ENCODE measurements at places on chromosomes 7 and 10.
A peak's percentile ranks its signal among the peaks of the same experiment; 100 is the strongest.

- peak; percentile 100 for DNase-seq
Observed at GRCh38 chr7:116354546-116355423, 144.4 kb downstream of the TES start.

DNA sequence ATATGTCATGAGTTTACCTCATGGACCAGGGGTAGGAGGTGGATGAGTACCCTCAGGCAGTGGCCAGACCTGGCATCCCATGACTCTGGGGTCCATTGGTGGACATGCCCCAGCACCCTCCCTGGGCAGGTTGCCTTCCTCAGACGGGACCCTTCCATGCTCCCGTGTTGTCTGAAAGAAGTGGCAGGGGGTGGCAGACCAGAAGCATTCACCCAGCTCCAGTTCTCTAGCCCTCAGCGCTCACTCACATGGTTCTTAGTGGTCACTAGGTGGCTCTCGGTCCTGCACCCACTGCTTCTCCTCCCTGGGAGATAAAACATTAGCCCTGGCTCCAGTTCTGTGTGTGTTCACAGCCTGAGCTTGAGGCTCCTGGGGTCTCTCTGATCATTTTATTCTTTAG lies 6.0 kb downstream of the RBP3 start:
- DNase-seq = peak; percentile 30

DNA sequence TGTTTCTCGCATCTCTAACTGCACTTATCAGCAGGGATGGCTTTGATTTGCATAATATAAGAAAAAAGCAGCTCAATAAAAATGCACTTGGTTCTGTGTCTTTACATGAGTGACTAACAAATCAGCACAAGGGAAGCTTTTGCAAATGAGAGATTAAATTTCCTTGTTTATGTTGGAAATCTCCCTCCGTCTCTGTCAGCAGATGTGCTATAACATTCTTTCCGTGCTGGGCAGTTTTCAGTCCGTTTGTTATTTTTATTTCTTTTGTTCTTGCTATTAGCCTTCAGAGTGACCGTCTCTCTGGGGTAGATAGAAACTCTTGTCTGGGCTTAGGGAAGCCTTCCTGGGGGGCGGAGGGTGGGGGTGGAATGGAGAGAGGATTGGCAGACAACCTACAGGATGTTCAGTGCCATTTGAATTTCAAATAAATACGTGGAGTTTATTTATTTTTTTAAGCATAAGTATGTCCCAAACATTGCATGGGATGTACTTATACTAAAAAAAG lies 96.0 kb downstream of the GATA3 start:
- peak; percentile 29 for DNase-seq

DNA sequence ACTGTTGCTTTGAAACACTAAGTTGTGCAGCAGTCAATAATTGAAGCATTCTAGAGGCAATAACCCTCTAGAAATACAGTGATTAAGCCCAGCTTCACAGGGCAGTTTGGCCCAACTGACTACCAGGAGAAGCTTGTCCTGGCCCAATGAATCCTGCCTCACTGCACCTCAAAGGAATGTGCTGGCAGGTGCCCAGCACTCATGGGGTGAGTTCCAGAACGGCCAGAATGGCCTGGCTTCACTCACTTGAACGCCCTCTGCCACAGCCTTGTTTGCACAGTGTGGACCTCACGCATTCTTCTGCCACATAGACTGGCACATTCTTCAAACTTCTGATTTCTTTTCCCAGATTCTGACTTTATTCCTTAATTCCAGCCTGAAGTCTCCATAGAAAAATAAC lies 6.6 kb upstream of the ITIH2 start:
- DNase-seq = peak; percentile 18

DNA sequence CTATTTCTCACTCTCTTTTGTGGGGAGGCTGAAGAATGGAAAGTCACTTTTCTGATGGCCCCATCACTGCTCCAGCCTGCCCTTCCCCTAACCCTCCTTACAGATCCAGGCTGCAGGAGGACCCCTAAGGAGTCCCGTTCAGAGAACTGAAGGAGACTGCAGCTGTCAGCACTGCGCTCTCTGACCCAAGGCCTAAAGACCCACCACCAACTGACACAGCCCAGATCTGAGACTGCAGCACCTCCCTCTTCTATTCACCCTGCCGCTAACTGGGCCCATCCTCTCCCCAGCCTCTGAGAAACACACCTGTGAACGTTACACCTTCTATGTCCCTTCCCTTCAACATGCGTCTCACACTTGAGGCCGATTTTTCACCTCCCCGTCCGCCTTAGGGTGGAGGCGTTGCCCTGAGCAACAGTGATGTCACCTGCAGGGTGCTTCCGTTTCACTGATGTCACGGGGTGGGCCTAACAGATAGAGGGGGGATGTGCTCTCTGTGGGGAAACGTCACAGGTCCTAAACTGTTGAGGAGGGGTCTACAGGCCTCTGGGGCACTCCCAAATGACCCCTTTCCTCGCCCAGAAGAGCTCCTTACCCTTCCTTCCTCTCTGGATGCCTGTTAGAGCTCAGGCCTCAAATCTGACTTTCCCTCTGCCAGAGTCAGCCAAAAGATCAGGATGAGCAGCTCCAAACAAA lies 5.1 kb downstream of the ITPRIP start:
- DNase-seq = peak; percentile 56

- no peak for DNase-seq
Observed at GRCh38 chr7:69744026-69744425, 145.8 kb downstream of the AUTS2 start.

DNA sequence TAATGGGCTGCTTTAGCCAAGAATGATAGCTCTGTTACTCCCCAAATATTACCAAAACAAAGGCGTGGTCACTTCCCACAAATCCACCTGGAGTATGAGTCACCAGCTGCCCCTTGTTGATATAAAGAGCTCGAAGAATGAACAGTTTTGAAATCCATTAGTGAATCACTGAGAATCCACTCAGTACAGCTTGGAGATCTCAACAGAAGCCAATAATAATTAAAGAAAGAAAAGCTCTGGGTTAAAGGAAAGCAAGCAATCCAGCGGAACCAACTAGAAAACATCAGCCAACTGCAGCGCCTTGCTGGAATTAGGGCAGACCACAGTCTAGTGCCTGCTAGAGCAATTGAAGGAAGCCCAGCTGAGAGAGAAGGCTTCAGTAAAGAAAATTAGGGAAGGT lies 576.0 kb upstream of the C7orf33 start:
- no peak for DNase-seq

- peak; percentile 14 for DNase-seq
Observed at GRCh38 chr7:12884033-12884432, 196.6 kb downstream of the ARL4A start.

GRCh38 chr10:77313066-77313750 lies 324.4 kb downstream of the KCNMA1 start:
- DNase-seq = no peak

- peak; percentile 23 for DNase-seq
Observed at GRCh38 chr10:64209561-64209960, 688.4 kb downstream of the REEP3 start.

- DNase-seq = no peak
Observed at GRCh38 chr7:141700296-141700847, 1.6 kb downstream of the DENND11 start.

DNA sequence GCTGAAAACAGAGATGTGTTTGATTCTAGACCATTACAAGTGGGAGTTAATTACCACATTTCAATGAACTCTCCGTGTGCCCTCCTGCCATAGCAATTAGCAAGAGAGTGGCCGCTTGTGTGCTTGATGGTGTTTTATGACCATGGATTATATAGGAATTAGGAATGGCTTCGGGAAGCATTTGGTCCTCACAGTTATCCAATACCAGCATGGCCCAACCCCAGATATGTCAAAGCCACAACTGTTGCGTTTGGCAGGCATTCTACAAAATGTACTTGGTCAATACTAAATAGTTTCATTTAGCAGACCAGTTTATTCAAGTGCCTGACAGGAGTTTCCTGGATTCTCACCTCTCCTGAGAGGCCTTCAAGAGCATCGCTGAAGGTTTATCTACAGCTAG lies 509.0 kb upstream of the GALNT17 start:
- DNase-seq = no peak

- no peak for DNase-seq
Observed at GRCh38 chr7:85125176-85125575, 61.7 kb downstream of the SEMA3D start.

GRCh38 chr10:54758791-54759190 lies 42.2 kb downstream of the PCDH15 start:
- no peak for DNase-seq

DNA sequence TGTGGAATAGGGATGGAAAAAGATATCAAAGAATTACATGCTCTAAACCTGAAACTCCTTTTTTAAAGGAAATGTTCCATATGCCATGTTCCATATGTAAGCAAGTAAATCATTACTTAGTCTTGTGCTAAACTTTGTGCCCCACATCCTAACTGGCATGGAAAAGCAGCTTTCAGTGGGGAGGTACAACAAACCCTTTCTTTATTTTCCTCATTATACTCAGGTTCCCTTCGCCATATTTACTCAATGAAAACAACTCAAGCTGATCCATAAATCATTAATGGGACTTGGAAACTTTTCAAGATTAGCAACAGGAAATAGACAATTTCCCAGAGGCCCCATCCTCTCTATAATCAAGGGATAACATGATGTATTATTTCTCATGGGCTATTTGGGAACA lies 56.0 kb downstream of the GSAP start:
- DNase-seq = no peak

GRCh38 chr10:24974976-24975375 lies 22.6 kb upstream of the PRTFDC1 start:
- DNase-seq = peak; percentile 96

DNA sequence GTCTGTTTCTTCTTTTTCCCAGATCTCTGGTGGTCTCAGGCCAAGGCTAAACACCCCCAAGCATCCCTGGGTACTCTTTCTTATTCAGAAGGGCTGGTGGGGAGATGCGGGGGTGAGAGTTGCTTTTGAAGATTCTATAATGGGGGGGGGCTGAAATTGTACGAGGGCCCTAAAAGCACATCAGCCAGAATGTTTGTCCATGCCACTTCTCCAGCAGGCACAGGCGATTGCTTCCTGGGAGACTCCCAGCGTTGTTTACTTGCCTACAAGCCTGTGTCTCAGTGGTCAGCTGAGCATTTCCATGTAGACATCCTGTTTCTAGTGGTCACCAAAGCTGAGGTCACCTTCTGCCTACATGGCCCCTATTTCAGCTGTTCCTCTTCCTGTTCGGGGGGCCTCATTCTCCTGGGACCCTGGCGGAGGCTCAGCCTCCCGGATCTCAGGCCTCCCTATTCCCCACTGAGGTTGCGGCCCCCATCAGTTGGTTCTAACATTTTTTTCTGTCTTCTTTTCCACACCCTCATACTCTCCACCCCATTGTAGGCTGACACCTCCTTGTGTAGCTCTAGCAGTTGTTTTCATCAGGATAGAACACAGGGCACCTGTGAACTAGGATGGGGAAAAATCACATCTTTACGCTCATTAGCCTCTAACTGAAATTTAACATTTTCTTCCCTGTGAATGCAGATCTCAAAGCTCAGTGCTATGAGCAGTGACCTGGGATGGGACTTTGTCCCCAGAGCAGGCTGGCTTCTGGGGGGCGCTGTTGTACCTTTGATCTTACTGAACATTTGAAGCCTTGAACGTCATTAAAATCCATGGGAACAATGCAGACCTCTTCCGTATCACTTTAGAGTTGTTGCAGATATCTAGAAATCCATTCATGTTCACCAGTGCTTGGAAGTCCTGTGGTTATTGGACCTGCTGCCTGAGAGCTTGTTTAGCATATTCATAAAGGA lies 286.5 kb downstream of the GLRX3 start:
- no peak for DNase-seq

DNA sequence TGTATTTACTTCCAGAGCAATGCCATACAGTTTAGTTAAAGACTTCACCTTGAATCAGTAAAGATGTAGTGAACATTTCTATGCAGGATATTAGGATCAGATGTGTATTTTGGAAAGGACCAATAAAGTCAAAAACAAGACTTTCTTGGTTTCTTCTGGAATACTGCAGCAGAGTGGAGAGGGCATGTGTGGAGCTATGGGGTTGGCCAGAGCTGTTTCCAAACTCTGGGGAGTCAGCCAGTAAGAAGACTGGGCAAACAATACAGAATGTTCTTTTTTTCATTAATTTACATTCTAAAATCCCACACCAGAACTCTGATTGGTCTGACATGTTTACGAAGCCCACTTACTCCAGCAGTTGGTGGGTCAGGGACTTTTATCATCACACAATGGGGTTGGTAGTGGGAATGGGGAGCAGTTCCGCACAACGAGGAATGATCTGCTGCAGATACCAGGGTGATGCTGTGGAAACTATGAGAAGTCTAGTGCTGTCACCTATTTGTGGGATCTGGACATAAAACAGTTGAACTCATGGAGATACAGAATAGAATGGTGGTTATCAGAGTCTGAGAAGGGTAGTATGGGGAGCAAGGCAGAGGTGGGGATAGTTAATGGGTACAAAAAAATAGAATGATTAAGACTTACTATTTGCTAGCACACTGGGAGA lies 267.7 kb downstream of the MALRD1 start:
- DNase-seq = no peak

GRCh38 chr7:36545291-36545690 lies 155.6 kb downstream of the ANLN start:
- no peak for DNase-seq

GRCh38 chr10:52783726-52784125 lies 11.1 kb upstream of the MBL2 start:
- DNase-seq = no peak

- no peak for DNase-seq
Observed at GRCh38 chr10:15369256-15370211, 1.6 kb downstream of the FAM171A1 start.

DNA sequence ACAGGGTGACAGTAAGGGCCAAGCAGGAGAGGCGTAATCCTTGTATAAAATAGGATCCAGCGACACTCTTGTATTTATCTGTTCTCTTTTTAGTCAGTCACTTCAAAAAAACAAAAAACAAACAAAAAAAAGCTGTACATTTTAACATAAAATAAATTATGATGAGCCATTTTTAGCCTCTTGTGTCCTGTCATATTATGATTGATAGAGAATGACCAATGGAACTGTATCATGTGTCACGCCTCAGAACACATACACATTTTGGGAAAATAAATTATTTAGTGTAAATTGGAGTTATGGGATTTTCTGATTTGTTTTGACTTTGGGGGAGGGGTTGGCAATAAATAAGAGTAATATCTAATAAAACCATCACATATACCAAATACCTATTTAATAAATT lies 79.3 kb upstream of the SAMD8 start:
- no peak for DNase-seq

DNA sequence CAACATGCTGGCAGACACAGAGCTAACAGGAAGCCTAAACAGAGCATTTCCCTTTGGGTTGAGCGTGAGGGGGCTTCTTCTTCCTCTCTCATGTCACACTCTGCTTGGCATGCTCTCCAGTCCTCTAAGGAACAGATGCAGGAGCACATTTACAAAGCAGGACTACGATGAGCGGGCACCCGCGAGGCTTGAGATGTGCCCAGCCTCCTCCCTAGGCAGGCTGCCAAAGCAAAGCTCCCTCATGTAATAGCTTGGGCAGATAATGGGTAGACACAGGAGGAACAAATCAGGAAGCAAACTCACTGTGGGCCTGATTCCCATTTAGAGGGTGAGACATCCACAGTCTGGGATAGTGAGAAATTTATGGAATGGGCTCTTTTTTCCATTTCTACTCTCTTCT lies 519.1 kb downstream of the NRG3 start:
- peak; percentile 4 for DNase-seq

- no peak for DNase-seq
Observed at GRCh38 chr7:10648289-10648688, 325.4 kb upstream of the PHF14 start.
